ENCODE measurements at places on chromosomes 16 and 17. TPM values are rescaled to one million over a fixed set of nuclear protein-coding genes. Genes with fewer than 3 reads are reported as not detected.

- no peak overlapping the region for H3K4me3 ChIP-seq
- peaks cover 34% of the 10 kb centered on the region for H3K4me1 ChIP-seq
- no peaks in the 10 kb centered on the region for H3K27me3 ChIP-seq
- peaks cover 56% of the 10 kb centered on the region for H3K36me3 ChIP-seq
Observed at GRCh38 chr17:75899767-75900468, 3.2 kb upstream of the TRIM65 start.

DNA sequence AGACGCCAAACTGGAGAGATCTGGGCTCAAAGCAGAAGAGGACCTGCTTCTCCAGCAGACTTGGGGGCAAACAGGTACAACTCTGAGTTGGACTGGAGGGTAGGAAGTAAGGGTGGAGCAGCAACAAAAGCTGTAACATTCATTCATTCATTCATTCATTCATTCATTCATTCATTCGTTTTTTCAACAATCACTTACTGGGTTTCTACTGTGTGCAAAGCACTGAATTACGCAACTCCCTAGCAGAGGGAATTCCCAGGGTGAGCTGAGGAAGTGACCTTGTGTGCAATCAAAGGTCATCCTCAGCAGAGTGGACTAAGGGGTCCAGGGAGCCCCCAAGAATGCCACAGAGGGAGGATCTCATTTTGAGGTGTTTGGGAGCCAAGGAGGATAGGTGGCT lies 231.1 kb upstream of the SDK2 start:
- no peak overlapping the region for H3K4me3 ChIP-seq
- peaks cover 5% of the 10 kb centered on the region for H3K4me1 ChIP-seq
- no peaks in the 10 kb centered on the region for H3K27me3 ChIP-seq
- DNase-seq: no peak

GRCh38 chr17:13806092-13806491 lies 204.4 kb upstream of the HS3ST3A1 start:
- H3K4me1 ChIP-seq: no peaks in the 10 kb centered on the region
- H3K27me3 ChIP-seq: no peaks in the 10 kb centered on the region
- H3K4me3 ChIP-seq: no peak overlapping the region
- no peak for DNase-seq
- no peak overlapping the region for H3K27ac ChIP-seq
- no peaks in the 10 kb centered on the region for H3K36me3 ChIP-seq

ADAMTS18 gene
- polyA plus RNA-seq: 0.10 TPM

TCAP gene
- polyA plus RNA-seq: 2,028 TPM

PDE6G gene
- not detected for polyA plus RNA-seq

CCL2 gene
- 72.0 TPM for polyA plus RNA-seq

Measured in heart left ventricle (tissue), 16 donors.